CD4-positive, alpha-beta T cell treated with Interleukin-6 for 4 hours (primary cell): ENCODE measurements at places on chromosomes 12 and 14.

DNA sequence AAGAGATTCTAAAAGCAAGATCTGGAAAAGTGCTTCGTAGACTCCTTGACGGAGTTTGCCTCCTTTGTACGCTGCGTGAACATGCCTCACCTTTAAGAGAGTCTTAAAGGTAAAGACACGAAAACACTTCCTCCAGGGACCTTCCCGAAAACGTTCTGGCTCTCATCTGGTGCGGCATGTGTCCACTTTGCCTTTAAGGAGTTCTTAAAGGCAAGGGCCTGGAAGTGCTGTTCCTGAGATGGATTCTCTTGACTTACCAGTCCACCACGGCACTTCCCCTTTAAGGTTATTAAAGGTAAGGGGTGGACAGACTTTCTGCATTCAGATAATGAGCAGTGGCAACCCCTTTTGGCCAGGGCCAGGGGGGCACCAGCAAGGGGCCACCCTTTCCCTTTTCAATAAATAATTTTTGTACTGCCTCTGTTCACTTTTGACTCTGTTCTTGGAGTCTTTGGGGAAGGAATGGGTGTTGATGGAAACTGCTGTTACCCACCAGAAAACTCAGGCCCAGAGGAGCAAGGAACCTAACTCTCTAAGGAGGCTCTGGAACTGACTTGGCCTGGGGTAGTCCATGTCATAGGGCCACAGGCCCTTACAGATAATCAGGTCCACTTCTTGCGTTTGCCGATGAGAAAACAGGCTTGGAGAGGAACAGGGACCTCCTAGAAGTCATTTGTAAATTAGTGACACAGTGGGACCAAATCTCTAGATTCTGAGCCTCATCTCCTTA lies 4.4 kb downstream of the REM2 start:
- peak; percentile 53 for DNase-seq

- DNase-seq: no peak
These were observed 575.3 kb downstream of the TMTC2 start for GRCh38 chr12:83261998-83262397.

- no peak for DNase-seq
These were observed 45.7 kb upstream of the PRMT8 start for GRCh38 chr12:3445119-3445978.

GRCh38 chr14:105200074-105200473 lies 19.0 kb upstream of the NUDT14 start:
- DNase-seq: no peak

GRCh38 chr12:124306686-124307555 lies 12.0 kb downstream of the RFLNA start:
- DNase-seq: no peak

DNA sequence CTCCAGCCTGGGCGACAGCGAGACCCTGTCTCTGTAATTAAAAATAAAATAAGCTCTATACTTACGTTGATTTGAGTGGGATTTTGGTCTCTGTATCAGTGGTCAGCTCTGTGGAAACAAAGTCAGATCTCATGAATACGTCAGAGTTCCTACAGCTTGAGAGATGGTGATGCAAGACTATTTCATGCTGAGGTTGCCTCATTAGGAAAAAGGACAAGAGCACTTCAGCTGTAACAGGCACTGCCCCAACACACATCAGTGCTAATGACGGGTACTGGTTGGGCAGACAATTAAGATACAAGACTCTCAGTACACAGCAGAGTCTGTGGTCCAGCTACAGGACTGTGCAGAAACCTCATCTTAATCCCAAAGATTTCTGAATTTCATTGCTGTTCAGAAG lies 246.4 kb upstream of the AMIGO2 start:
- no peak for DNase-seq

- no peak for DNase-seq
These were observed 32.3 kb downstream of the MEG3 start for GRCh38 chr14:100857923-100858837.

- DNase-seq: no peak
These were observed 108.2 kb upstream of the ATF7IP start for GRCh38 chr12:14257303-14257733.

DNA sequence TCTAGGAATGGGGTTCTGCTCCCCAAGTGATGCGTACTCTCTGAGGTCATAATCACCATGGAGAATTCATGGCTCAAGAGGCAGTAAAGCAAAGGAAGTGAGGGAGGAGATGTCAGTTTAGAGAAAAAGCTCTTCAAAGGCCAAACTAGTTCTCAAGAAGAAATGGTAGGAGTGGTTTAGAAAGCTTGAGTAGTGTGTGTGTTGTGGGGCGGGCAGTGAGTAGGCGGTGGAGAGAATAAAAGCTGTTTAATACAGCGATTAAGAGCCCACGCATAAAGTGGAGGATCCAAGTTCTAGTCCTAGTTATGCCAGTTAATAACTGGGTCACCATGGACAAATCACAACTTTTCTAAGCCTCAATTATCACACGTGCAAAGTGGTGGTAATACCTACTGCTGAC lies 55.6 kb downstream of the PTPN21 start:
- DNase-seq: no peak

DNA sequence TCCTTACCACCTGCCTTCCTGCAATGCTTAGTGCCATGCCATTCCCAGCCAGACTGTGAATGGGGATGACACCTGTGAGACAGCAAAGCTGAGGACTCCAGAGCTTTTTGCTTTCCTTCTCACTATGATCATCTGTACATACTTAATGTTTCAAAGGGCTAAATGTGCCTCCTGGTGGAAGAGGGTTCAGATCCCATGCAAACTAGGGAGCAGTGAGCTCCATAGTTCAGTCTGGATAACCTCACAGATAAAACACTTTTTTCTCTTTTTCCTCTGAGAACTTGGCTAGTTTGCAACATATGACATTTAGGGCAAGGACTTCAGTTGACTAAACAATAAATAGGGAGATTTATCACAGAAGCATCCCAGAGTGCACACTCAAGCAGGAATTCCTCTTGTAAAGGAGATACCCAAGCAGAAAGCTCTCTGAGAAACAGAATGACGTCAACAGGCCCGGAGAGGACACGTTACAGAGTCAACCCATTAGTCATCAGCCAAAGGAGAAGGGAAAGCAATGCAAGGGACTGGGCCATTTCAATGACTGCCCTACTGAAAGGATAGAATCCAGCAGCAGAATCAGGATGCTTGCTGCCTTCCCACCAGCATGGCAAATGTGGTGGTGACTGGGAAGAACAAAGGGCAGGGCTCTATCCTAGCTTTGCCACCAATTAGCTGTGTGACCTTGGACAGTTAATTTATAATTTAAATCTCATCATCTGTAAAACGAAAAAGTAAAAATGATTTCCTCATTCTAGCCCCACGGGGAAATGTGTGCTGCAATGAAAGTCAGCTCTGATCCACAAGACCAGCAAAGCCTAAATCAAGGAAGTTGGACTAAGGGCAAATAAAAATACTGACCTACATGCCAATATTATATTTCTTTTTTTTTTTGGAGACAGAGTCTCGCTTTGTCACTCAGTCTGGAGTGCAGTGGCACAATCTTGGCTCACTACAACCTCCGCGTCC lies 80.8 kb upstream of the ACTN1 start:
- no peak for DNase-seq
